Cardiac fibroblast (primary cell): ENCODE measurements at places on chromosomes 2 and 18.

DNA sequence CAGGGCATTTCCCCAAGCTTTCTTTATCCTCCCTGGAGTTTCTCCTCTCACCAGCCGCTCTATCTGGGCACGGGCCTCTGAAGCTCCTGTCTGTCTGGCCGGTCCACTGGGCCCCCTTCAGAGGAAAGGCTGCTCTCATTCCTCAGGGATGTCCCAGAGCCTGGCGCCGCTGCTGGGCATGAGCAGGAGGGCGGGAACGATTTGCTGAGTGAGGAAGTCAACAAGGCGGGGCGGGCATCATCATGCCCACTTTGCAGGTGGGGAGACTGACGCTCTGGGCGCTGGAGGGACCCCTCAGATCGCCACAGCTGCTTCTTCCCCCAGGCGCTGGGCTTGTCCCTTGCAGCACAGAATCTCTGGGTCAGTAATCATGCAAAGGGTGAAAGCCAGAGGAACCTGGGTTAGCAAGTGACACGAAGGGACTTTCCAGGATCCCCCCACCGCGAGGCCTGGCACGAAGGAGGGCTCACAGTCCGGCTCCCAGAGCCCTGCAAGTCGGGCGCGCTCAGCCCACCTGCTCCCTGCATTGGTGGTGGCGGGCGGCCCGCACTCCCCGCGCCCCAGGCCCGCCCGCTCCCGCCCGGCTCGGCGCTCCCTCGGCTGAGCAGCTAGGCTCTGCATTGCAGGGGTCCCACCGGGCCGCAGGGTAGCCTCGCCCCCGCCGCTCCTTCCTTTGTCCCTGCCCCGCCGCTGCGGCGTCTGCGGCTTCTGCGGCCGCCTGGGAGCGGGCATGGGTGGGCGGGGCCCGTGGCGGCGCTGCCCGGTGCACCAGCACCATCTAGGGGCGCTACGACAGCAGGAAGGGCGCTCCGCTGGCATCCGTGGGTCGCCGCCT, 157.8 kb downstream of the CYRIA start:
- peak; percentile 10 for DNase-seq

DNA sequence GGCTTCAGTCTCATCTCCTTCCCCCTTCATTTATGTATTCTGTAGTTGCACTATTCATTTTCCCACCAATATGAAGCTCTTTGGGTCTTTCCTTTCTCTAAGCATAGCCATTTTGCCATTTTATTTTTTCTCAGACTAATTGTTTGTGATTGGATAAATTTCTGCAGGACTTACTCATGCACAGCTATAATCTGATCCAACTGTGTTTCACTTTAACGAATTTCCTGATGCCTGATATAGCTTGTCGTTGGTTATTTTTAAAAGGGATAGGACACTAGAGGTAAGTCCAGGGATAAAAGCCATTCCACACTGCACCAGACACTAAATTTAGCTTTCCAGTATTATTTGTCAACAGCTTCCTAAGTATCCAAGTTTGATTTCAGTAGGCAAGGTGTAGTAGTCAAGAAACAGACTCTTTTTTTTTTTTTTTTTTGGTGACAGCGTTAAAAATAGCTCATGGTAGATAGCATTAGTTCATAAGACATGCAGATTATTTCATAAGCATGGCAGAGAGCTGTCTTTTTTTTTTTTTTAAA, 17.4 kb downstream of the ASB18 start:
- DNase-seq, result no peak

DNA sequence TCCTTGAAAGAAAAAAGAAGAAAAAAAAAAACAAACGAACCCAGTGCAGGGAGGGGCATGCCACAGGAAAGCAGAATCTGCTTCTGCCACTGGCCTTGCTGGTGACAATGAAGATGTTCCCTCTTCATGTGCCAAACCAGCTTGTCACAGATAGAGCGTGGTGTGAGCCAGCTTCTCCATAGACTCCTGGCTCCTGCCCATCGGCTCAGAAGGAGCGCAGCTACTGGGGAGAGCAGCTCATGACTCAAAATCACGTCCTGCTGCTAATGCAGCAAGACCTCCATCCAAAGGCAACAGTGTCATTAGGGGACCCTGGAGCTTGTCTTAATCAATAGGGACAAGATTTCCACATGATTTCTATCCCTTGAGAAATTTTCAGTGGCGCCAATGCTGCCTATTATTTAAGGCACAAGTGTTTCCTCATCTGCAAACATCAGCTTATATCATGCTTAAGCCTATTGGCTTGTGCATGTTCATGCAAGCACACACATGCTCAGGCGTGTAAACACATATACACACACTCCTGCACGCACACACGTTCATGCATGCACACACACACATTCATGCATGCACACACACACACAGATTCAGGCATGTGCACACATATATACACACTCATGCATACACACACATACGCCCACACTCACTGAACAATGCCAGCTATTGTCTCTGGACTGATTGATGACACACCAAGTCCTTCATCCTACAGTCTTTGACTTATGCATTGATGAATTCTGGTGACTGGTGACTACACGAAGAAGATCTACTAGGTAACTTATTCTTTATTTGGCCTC, 682.0 kb upstream of the ID2 start:
- DNase-seq, result no peak

DNA sequence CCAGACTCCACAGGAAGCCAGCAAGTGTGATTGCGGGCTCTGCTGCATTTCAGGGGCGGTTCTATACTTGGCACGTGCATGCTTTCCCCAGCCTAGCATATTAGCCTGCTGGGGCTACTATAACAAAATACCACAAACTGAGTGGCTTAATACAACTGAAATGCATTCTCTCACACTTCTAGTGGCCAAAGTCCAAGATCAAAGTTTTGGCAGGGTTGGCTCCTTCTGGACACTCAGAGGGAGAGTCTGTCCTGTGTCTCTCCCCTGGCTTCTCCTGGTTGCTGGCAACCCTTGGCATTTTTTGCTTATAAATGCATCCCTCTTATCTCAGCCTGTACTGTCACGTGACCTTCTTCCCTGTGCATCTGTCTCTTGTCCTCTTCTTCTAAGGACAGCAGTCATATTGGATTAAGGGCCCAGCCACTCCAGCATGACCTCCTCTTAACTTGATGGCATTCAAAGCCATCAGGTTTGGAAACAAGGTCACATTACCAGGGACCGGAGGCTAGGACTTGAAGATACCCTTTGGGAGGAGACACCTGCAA, 138.7 kb downstream of the RNF152 start:
- no peak for DNase-seq

- no peak for DNase-seq
Measured at GRCh38 chr18:22031611-22032010, 137.8 kb upstream of the GATA6 start.

DNA sequence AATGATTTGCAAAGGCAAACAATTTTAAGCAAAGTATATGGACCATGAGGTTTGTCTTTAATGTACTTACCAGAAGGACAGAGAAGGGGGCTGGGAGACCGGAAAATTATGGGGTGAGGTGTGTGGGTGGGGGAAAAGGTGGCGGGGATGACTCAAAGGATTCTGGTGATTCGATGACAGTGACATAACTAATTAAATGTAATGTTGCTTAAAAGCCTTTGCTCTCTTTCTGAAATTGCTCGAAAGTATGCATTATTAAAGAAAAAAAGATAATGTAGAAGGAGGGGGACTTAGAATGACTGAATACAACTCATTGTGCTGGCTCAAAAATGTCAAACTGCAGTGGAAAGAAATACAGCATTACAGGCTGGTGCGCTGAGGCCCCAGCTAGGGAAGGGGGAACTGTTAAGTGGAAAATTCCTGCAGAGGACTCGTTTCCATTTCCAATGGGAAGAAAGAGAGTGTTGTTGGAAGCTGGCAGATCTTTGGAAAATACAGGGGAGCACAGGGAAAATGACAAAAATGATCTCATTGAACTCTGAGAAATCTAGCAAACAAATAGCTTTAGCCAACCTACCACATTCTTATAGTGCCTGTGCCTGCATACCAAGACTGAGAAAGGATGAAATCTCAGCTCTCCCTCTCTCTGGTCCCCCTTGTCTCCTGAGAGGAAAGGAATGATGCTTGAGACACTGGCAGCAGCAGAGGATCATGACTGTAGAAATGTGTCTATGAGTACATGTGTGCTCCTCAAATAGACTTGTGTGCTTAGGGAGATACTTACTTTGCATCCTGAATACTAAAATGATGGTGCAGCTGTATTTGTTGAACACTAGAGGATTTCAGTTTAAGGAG, 632.4 kb downstream of the NYAP2 start:
- DNase-seq, result peak; percentile 36

GRCh38 chr2:29663268-29663667, 258.1 kb downstream of the ALK start:
- peak; percentile 47 for DNase-seq

DNA sequence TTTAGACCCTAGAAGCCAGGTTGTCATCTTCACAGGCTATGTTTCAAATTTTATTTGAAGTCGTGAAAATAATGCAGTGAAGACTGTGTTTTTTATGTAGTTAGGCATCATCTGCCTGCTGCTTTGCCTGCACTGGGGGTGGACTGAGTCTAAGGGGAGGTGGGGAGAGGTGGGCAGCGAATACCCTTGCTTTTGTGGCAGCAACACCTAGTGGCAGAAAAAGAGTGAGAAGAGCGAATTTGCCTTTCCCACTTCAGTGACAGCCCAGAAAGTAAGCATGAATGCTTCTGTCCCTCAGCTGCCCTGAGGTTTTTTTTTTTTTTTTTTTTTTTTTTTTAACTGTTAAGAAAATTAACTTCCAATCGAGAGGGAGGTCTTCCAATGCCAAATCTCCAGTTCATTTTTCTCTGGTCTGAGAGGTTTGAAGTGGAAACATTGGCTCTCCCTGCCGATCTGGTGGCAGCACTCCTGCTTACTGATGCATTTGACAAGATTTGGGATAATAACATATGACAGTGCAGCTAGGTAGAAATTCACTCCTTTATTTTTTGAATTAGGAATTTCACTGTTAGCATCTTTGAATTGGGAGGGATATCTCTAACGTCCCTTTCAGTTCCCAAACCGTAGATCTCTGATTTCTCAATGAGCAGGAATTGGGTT, 60.3 kb upstream of the LYPD6B start:
- DNase-seq, result no peak
